ENCODE measurements at places on chromosomes 13 and 19.
A peak's percentile ranks its signal among the peaks of the same experiment; 100 is the strongest.

DNA sequence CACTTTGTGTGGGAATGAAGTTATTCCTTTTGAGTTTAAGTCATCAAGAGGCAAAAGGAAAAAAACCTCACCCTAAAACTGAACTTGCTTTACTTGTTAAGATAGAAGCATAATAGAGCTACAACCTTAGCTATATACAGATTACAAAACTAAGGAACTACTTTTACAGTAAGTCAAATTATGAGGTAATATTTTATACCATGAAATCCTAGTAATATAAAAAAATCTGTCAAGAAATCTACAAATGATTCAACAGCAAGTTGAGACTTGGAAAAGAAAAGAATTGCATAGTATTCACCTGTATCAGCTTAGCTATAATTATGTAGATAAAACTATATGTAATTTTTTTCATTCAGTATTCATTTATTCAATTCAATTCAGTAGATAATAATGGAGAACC, 335.3 kb downstream of the KLF5 start:
- DNase-seq = no peak

GRCh38 chr13:68806125-68806524, 1301.5 kb upstream of the ATXN8OS start:
- DNase-seq = no peak

DNA sequence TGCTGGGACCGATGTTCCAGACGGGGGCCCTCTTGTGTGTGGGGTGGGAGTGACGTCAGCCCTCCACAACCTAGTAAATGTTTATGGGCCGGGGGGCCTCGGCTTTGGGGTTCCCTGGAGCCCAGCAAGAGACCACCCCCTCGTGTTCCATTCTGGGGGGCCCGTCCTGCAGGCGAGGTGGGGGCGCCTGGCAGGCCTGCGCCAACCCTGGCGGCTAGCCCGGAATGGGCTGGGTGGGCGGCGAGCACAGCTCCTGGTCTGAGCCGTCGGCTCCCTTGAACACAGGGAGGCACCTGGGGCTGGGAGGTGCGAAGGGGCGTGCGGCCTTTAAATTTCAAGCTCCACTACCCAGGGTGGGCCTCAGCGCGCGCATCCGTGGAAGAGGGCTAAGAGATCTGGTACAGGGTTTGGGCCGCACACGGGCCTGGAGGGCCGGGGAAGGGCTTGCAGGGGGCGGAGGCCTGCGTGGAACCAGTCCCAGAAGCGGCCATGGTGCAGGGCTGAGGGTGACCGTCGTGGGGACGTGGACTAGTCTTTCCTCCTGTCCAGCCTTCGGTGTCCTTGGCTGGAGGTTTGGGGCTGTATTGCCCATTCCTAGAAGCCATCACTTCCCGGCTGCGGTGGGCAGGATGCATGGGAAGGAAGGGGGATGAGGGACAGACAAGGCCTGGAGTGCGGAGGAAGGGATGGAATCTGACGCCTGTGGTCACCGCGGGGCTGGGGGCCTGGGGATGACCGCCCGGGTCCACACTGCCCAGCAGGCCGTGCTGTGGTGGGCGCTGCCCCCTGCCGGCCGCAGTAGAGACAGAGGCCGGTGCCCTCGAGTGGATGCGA, 11.4 kb downstream of the NDUFA11 start:
- DNase-seq = peak; percentile 25

DNA sequence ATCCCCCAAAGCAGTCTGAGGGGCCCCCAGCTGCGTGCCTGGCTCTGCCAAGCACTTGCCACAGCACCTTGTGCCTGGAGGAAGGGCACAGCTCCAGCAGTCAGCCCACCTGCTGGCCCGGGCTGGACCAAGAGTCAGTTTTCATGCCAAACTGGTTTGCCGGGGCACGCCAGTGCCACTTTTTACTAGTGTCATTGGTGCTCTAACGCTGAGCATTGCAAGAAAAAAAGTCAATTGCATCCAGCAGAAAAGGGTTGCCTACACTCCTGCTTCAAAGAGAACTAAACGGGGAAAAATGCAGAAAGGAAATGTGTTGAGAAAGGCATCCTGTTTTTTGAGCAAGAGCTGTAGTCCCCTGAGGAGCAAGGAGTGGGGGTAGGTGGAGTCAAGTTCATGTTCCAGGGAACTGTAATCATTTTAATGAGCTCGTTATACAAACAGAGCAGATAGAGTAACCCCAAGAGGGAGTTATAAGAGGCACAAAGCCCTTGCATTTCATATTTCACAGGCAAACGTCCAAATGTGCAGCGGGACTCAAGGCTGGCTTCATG, 68.4 kb downstream of the F2RL3 start:
- DNase-seq = no peak

- DNase-seq = no peak
These were observed 58.0 kb downstream of the MAP4K1 start for GRCh38 chr19:38559428-38560401.
